ENCODE measurements at places on chromosomes 2 and 18.
A peak's percentile ranks its signal among the peaks of the same experiment; 100 is the strongest.

GRCh38 chr2:158676696-158677095 is 118.4 kb upstream of the DAPL1 start:
- DNase-seq = no peak

DNA sequence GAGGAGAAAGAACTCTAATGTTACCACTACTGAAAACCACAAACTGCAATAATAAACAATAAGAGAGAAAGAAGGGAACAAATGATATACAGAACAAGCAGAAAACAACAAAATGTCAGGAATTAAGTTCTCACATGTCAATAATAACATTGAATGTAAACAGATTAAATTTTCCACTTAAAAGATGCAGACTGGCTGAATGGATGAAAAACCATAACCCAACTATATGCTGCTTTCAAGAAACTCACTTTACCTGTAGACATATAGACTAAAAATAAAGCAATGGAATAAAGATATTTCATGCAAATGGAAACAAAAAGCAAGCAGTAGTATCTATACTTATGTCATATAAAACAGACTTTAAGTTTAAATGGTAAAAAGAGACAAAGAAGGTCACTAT is 50.4 kb downstream of the MRO start:
- no peak for DNase-seq

- DNase-seq = peak; percentile 67
Measured at GRCh38 chr2:47174733-47175361, 19.7 kb upstream of the STPG4 start.

- peak; percentile 76 for DNase-seq
Measured at GRCh38 chr2:200662727-200663126, 76.9 kb downstream of the AOX1 start.

DNA sequence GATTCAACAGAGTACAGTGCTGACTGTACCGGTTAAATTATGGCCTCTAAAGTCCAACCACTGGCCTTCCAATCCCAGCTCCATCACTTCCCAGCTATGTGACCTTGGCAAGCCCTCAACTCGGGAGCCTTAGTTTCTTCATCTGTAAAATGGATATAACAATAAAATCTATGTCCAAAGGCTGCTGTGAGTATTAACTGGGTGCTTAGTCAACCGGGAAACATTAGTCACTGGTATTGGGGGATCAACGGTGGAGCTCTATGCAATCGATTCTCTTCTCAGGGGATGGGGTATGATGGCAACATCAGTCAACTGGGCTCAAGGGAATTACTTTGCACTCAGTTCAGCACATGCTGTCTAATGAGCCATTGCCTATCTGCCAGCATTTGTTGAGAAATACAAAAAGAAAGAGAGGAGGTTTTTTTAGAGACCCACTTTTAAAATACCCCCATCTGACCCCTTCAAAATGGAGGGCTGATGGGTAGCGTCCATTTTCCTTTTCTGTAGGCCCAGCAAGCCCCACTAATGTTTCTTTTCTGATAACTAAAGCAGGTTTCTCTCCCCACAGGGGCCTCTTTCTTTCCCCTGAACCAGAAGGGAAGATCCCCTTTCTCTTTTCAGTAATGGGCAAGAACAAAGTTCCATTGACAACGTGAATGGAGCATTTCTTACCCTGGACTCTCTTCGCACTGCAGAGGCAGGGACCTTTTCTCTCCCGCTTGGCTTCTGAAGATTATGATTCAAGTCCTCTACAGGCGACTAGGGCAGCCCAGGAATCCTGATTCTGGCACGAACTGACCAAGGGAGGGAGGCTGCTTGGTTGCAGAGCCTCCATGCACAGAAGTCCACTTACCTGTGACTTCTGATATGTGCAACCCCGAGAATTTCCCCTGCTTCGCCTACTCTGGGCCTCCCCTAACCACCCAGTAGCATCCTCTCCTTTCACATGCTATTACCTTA is 8.7 kb upstream of the AGFG1 start:
- no peak for DNase-seq

- DNase-seq = peak; percentile 45
Measured at GRCh38 chr2:6855860-6856547, 9.7 kb downstream of the CMPK2 start.

- no peak for DNase-seq
Measured at GRCh38 chr2:240981871-240982800, 16.3 kb upstream of the SNED1 start.

Data from mesenchymal stem cell (in vitro differentiated cells and primary cell).